Lower lobe of right lung (tissue), 2 donors: ENCODE measurements at places on chromosomes 4 and X. TPM values are rescaled to one million over a fixed set of nuclear protein-coding genes. Genes with fewer than 3 reads are reported as not detected.
A peak's percentile ranks its signal among the peaks of the same experiment; 100 is the strongest.

STAP1 gene
- 3.4 TPM for total RNA-seq

IL21 gene
- total RNA-seq: not detected

OTUD6A gene
- total RNA-seq: not detected

DNA sequence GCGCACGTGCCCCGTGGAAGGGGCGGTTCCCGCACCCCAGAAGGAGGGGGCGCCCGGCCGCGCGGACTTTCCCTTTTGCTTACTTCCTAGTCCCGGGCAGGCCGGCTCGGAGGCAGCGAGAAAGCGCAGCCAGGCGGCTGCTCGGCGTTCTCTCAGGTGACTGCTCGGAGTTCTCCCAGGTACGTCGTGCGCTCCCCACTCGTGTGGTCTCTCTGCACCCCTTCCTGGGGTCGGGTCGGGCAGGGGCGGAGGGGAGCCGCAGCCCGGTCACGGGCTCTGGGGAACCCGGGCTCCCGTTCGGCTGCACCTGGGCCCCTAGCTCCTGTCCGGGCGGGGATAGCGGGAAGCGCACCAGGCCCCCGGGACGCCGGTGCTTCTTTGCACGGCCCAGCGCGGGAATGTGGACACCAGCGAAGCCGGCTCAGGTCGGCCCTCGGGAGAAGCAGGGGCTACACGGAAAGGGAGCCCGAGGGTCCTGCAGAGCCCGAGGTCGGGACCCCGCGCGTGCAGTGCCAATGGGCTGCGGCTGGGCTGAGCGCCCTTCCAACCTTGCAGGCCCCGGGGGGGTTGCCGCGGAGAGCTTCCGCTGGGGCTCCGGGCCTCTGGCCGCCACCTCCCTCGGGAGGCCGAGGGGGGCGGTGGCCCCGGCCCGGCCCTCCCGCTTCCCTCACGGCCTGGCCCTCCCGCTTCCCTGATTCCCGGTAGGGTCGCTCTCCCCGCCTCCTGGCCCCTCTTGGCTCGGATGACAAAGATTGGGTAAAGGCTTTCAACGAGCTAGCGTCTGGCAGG is at the start of gene TLR2:
TLR2 (plus strand) TSS at position 99 of the 789 bp plus-strand sequence. CDS start 18,628 bp downstream, outside the sequence.
- DNase-seq: peak; percentile 93

DNA sequence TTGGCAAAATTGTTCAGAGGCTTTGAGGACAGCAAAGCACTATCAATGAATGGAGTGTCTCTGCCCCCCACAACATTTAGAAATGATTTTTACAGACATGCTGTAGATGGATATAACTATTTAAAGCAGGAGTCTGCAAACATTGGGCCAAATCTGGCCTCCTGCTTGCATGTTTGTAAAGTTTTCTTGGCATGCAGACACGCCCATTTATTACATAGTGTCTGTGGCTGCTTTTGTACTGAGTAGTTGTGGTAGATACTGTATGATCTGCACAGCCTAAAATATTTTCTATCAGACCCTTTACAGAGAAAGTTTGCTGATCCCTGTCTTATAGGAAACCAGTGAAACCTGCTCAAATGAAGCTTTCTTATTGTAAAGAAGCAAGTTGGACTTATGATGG is 45.5 kb upstream of the PHEX start:
- no peak for DNase-seq

GRCh38 chr4:105293360-105293759 is 146.7 kb downstream of the TET2 start:
- DNase-seq: no peak
